CD4-positive, alpha-beta T cell treated with Interleukin-21 for 1 hour (primary cell): ENCODE measurements at places on chromosomes 12 and 14.

DNA sequence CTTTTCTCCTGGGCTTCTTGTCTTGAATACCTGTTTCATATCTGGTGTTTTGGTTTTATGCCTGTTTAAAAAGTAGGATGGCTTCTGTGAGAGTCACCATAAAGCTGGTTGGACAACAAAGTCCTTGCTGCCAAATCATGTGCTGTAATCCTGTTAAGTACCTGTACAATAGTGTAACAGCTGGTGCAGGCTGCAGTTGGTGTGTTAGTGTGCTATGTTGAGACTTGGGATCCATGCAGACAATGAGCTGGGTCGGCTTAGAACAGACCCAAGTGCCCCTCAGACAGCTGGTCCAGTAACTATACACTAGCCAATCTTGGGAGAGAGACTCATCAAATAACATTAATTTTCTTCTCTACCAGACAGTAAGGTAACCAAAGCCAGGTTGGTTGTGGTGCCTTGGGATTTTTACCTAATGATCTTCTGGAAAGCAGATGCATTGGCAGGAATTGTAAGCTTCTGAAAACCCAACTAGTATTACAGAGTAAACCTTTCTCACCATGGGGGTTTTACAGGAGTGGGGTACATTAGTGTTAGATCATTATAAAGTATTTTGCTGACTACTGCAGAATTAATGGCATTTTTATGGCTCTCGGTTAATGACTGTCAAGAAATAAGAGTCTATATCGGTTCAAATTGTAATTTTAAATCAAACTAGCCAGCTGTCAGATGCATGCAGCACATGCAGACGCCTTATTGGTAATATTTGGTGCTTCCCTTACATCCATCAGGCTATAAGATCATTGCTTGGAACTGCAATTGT lies 231.2 kb downstream of the PDZRN4 start:
- DNase-seq, result no peak

DNA sequence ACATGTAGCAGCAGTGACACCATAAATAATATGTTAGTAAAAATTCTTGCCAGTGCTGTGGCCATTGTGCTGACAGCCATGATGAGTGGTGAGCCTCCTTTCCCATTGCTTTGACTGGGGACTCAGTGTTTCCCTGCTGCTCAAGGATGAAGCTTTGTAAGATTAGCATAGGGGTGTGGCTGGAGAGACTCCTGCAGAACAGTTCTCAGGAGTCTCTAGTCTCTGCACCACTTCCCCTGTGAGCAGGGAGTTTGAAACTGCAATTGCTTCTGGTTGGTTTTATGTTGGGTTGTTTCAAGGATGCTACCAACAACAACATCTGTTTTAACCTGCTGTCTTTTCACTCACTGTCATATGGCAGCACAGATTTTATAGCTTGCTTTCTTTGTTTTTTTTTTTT lies 41.4 kb downstream of the ZC3H14 start:
- DNase-seq, result no peak

DNA sequence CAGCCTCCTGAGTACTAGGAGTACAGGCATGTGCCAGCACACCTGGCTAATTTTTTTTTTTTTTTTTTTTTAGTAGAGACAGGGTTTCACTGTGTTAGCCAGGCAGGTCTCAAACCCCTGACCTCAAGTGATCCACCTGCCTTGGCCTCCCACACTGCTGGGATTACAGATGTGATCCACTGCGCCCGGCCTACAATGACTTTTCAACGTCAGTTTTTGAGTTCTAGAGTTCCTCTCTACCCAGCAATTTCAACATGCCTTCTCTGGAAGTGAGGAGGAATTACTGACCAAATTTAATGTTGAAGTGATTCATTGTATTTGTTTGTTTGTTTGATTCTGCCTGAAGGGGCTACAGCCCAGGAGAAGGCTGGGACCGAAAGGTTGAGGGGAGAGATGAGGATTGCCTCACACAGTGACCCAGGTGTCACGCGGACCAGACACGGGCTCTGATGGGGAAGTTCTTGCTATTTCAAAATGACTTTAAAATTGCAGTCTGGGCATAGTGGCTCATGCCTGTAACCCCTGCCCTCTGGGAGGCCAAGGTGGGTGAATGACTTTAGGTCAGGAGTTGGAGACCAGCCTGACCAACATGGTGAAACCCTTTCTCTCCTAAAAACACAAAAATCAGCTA lies 8.6 kb upstream of the DENR start:
- DNase-seq, result no peak

DNA sequence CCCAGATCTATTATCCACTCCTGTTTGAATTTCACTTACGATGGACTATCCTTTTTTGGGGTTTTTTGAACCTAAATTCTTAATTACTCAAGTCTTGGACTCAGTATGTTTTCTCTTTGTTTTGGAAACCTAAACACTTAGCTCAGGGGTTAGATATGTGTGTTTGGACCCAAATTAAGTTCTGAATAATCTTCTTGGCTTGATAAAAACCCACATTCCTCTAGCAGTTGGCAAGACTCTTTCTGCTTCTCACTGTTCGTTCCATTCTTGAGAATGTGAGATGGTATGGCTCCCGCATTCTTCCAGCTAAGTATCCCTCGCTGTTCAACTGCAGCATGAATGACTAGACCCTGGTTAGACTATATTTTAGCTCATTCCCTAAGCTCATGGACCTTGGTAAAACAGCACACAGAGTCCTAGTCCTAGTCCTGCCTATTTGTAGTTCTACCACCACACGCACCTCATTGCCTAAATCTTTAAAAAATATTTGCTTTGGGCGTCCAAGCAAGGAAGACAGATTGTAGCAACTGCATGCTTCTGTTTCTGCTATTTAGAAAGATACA lies 860.0 kb downstream of the RPS29 start:
- no peak for DNase-seq

DNA sequence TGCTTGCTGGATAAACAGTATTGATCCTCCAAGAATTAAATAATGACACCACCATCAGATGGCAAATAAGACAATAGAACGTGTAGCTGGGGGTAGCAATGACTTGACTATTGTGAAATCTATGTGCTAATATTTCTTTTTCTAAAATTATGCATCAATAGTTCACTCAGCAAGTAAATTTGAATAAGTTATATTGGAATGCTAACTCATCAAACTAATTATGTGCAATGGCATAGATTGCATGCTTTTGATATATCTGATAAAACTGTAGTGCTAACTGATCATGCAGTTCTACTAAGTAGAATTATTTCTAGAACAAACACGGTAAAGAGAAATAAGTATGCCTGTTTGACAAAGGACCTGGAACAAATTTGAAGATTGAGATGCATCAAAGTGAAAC lies 474.4 kb downstream of the NOVA1 start:
- no peak for DNase-seq

DNA sequence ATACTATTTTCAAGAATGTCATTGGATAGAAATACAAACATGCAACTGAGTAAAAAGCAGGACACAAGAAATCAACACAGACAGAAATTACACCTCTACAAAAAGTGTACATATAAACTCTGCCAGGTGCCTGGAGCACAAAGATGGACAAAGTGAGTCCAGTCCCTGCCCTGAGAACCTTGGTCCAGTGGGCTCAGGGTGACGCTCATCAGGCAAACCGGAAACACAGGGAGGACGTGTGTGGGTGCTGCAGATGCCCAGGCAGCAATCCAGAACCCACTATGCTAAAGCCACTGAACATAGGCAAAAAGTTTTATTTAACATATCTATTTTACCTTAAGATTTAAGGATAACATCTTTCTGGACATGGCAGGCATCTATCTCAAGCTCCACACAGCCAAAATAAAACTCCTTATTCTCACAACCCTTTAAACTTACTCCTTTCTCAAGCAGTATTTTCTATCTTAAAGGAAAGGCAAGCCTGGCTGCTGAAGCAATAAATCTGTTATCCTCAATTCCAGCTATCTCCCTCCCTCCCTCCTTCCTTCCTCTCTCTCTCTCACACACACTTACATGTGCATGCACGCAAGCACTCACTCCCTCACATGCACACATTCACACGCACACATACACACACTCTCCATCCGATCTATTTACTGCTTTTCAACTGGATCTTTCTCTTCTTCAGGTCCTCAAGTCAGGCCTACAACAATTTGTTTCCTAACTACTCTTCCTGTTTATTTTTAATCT lies 10.2 kb downstream of the PPP1R13B start:
- no peak for DNase-seq

DNA sequence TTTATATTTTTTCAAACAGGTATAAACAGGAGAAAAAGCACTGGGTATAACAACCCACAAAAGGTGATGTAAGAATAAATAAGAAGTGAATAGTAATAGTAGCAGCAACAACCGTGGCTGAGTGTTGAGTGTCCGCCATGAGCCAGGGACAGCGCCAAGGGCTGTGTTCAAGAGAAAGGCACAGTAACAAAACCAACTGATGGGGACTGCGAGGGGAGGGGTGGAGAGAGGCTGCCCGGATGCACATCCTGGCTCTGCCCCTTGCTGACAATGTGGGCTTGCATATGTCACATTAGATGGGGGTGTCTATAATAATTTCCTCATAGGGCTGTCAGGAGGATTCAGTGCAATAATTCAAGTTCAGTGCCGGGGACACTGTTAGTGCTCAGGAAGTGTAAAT lies 912.4 kb downstream of the VRK1 start:
- DNase-seq, result peak; percentile 62

DNA sequence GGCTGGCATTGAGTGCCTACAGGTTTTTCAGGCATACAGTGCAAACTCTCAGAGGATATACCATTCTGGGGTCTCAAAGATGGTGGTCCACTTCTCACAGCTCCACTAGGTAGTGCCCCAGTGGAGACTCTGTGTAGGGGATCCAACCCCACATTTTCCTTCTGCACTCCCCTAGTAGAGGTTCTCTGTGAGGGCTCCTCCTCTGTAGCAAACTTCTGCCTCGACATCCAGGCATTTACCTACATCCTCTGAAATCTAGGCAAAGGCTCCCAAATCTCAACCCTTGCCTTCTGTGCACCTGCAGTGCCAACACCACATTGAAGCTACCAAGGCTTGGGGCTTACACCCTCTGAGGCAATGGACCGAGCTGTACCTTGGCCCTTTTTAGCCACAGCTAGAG lies 179.2 kb downstream of the CCDC91 start:
- DNase-seq, result no peak

DNA sequence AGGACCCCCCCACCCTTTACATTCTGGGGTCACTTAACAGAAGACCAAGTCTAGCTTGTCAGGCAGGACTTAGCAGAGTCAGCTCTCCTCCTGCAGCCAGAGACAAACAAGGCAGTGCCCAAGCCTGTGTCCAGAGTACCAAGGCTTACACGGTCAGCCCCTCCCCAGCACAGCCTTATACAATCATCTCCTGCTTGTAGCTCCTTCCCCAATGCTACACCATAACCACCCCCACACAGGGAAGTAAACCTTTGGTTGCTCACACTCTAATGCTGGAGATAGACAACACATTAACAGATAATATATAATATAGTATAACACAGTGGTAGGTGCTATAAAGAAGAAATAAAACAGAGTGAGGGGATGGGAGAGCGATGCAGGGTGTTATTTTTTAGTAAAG lies 175.4 kb upstream of the PWP1 start:
- no peak for DNase-seq

GRCh38 chr12:4114986-4115385 lies 158.6 kb upstream of the CCND2 start:
- peak; percentile 58 for DNase-seq

DNA sequence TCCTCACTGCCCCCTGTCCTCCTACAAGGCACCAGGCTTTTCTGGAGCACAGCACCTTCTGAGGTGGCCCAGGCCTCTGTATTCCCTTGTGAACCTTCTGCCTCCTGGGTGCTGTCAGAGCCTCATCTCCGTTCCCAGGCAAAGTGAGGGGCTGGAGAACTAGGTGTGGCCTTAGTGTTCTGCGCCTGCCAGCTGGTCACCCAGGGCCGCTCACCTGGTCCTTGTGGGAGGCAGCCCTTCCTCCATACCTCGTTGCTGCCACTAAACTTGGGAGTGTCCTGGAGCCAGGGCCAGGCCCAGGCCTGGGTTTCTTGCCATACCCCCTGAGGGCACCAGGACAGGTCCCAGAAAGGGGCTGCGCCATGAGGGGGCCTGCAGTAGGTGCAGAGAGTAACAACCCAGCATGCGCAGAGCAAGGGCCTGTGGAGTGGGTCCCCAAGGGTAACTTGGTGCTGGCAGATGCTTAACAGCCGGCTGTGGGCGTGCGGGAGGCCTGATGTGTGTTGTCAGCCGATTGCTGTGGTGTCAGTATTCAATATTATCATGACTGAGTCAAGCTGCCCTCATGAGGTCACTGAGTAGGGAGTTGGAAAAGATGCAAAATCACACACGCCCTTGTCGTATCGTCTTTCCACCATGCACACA lies 17.1 kb downstream of the OTUB2 start:
- no peak for DNase-seq

GRCh38 chr14:64960762-64961276 lies 11.3 kb downstream of the RAB15 start:
- DNase-seq, result no peak

DNA sequence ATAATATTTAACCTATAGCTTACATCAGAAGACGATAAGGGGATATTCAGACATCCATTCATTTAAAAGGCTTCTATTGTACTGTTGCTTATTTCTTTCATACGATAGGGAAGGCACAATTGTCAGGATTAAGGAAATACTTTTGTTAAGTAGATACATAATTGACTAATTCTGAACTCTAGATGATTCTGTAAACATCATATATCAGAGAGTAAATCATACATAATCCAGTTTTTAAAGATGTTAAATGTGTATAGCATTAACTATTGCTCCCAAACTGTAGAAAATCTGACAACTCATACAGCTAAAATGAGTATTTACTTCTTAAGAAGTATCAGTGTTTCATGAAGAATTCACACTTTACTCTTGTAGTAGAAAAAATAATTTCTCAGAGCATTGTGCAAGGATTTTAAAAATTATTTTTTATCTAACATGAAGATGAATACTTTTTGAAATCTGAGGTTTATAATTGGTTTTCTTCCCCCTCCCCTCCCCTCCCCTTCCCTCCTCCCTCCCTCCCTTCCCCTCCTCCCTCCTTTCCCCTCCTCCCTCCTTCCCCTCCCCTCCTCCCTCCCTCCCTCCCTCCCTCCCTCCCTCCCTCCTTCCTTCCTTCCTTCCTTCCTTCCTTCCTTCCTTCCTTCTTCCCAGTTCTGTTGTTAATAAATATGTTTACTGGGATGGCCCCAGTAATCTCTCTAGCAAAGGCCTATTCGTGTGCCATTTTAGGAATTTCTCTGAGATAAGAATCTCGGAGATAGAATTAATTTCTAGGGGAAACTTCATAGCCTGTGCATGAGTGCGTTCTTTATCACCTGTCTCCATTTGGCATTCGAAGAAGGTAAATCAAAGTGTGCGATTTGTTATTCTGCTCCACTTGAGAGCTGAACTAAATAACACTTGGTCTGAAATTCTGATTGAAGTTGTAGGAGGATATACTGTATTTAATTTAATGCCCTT lies 2.3 kb downstream of the NPAS3 start:
- no peak for DNase-seq

DNA sequence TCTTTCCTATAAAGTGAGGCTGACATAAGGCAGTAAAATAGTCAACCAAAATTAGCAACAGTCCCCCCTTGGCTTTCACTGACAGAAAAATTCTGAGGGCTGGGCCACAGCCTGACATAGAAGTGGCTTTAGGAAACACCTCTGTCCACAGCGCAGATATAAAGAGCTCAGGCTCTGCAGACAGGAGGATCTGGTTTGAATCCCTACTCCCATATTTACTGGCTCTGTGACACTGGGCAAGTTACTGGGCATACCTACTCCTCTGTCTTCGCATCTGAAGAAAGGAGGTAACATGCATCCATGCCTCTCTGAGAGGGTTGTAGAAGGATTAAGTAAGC lies 95.3 kb downstream of the STXBP6 start:
- no peak for DNase-seq

GRCh38 chr14:105944632-105945610 lies 418.5 kb downstream of the TMEM121 start:
- peak; percentile 73 for DNase-seq
